ENCODE measurements at places on chromosomes 2 and 18.

DNA sequence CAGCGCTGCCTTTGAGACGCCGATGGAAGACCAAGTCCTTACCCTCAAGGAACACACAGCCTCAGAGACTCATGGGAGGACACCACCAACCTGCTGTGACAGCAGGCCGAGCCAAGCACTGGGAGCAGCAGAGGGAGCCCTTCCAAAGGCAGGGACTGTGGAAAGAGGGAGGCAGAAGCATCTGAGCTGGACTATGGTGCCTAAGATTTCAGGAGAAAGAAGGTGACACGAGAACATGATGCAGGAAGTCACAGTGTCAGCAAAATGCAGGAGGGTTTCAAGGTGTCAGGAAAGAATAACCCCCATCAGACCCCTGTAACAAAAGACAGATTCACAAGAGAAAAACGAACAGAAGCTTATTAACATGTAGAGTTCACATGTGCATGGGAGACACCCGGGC, 24.2 kb upstream of the COX7A2L start:
- DNase-seq: no peak

DNA sequence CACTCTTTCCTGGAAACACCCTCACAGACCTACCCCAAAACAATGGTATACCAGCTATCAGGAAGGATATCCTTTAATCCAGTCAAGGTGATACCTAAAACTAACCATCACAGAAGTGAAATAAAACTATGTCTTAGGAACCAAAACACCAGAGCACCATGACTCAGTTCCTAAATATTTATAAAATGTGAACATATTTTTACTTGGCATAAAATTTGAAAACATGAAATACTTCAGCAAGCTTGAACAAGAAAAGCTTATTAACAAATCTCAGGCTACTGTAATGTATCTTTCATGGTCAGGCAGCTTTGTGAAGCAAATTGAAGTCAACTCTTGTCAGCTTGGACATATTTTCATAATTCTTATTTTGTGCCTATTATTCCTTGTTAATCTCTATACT, 440.8 kb upstream of the CDH20 start:
- no peak for DNase-seq

DNA sequence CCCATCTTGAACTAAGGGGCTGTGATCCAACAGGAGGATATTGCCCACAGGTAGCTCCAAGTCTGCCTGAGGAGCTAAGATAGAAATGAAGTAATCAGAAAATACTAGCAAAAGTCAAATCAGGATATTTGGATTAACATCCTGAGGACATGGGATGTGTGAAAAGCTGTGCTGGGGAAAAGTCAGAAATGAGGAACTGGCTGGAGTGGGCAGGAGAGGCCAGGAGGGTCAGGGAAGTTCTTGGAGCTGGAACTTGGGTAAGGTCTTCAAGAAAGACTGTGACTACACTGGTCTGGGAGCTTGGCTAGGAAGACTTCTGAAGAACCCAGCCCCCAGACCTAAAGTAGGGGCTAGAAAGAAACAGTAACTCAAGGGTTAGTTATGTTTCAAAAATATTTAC, 250.9 kb downstream of the PRKCE start:
- DNase-seq: no peak

DNA sequence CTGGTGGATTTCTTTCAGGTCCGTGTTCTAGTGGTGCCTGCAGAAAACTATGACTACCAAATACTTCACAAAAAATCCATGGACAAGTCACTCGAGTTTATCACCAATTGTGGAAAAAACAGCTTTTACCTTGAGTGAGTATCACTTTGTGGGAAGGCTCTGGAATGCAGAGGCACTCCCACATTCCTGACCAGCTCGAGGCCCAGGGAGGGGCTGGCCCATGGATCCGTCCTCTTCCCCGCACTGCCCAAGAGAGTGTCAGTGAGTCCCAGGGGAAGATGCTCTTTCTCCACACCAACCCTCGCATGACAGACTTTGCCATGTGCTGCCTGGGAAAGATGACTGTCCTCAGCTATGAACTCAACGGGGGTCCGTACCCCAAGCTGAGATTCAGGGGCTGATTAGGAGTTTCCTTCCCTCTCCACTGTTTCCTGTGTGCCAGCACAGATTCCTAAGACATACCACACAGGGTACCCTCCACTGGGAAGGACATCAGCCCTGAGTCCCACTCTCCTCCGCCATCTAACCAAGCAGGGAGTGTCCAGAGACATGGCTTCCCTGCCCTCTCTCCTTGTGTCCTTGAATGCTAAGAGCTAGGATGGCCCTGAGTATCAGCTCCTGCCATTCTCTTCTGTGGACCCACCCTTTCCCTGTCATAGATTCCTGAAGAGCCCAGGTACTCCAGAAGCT, 155.9 kb downstream of the LAMA3 start:
- DNase-seq: no peak

GRCh38 chr18:48572402-48573126, 33.7 kb downstream of the CTIF start:
- DNase-seq: no peak

GRCh38 chr2:219720956-219721355, 93.5 kb downstream of the SLC4A3 start:
- DNase-seq: no peak

GRCh38 chr2:5076599-5076998, 615.6 kb upstream of the SOX11 start:
- no peak for DNase-seq

GRCh38 chr2:232203936-232204335, 174.6 kb upstream of the ALPP start:
- no peak for DNase-seq

GRCh38 chr2:239529313-239530015, 128.6 kb upstream of the HDAC4 start:
- no peak for DNase-seq

DNA sequence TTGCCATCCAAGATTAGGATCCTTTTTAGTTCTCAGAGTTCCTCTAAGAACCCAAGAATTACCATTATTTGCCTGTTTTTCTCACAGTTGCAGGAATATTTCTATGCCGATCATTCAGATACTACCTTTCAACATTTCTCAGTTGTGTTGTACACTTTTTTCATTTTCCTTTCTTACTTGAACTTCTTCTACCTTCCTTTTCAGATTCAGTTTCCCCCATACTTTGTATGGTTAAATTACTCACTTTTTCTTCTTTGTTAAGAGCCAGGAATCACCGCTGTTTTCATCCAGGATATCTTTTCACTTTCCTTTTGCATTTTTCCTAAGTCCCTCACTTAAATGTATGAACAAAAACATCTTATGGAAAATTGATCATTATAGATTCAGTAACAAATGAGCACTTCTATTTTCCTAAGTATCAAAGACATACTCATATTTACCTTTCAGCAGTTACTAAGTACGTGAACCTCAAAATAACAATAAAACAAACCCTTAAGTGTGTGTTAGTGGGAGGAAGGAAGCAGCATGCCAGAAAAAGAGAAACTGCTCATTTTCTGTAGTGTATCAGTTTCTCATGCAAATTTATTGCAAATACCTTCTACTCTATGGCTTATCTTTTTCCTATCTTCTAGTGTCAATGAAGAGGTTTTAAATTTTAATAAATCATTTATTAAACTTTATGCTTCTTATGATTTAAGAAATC, 64.3 kb upstream of the STAT1 start:
- no peak for DNase-seq

GRCh38 chr2:169771021-169771420, 27.6 kb upstream of the SSB start:
- DNase-seq: no peak

- no peak for DNase-seq
Measured at GRCh38 chr18:13207294-13207693, 11.3 kb upstream of the LDLRAD4 start.

GRCh38 chr2:60353863-60354262, 199.6 kb downstream of the BCL11A start:
- DNase-seq: no peak

- no peak for DNase-seq
Measured at GRCh38 chr2:132845339-132845738, 175.3 kb upstream of the LYPD1 start.

DNA sequence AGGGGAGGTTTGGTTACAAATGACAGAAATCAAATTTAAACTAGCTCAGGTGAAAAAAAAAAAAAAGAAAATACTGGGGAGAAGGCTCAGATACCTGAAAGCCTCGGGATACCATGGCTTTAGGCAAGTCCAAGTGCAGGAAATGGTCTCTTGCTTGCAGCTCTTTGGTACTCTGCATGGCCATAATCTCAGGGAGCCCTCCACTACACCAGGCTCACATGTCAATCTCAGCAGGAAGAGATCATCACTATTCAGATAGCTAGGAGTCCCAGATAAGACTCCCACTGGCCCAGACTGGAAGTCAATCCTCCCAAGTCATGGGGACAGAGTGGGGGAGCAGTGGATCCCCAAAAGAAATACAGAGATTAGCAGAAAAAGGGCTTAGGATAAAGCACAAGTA, 64.8 kb upstream of the RALBP1 start:
- DNase-seq: no peak

DNA sequence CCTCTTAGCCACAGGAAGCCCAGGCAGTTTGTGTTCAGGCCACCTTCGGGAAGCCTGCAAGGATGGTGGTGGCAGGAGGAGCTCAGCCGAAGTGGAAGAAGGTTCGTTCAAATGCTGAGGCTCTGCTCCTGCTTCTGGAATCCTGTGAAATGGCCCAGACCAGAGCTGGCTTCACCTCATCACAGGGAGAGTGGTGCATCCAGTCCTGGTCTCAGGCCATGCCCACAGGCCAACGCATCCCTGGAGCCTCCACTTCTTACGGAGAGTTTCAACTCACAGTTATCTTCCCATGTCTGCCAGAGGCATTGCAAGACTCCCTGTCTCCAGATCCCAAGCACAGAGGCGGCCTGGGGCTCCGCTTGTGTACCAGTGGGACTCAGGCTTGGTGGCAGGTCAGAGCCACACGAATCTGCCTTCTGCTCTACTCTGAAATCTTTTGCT, 82.3 kb downstream of the NDUFA10 start:
- no peak for DNase-seq

- no peak for DNase-seq
Measured at GRCh38 chr2:189858291-189858690, 74.0 kb downstream of the PMS1 start.

- DNase-seq: no peak
Measured at GRCh38 chr2:192398236-192398635, 203.5 kb upstream of the TMEFF2 start.

GRCh38 chr2:200090683-200091082, 135.3 kb downstream of the MAIP1 start:
- no peak for DNase-seq

DNA sequence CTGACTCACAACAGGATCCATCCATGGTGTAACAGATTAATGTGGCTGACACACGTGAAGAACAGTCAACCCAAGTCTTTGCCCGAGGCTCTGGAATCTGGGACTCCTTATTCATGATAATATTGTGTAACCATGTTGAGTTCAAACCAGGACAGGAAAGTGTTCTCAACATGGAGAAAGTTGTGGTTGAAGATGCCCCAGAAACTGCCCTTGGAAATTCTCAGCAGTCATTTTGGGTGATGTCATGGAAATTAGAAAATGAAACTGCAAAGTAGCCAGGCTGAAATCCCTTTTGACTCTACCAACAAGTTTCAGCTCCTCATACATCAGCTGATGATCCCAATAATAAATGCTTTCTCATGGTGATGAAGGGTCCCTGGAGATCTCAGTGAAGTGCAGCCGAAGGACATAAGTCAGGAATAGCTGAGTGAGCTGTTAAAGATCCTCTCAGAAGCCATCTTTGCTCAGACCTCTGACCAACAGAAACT, 307.7 kb downstream of the TNS1 start:
- DNase-seq: no peak

DNA sequence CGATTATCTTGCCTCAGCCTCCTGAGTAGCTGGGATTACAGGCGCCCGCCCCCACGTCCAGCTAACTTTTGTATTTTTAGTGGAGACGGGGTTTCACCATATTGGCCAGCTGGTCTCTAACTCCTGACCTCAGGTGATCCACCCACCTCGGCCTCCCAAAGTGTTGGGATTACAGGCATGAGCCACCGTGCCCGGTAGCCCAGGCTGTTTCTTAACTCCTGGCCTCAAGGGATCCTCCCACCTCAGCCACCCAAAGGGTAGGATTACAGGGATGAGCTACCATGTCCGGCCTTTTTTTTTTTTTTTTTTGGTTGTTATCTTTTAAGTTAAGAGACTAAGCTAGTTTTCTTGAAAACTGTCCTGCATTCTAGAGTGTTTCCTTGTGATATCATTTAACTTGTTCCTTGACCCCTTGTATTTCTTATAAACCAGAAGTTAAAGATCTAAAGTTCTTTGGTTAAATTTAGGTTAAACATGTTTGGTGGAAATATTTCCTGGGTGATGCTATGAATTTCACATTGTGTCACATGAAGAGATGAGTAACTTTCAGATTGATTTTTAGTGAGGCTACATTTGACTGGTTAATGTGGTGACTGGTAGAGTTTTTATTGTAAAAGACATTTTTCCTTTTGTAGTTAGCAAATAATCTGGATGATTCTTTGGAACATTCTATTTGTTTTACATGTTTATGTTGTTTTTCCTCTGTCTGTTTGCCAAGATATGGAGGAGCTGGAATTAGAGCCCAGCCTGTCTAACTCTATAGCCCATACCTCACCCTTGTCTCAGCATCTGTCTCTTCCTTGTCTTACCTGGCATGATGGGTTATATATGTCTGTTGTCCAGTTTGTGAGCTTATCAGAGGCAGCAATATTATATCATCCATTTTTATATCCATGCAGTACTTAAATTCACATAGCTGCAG, 5.2 kb downstream of the NCAPH start:
- no peak for DNase-seq

- DNase-seq: no peak
Measured at GRCh38 chr2:58521803-58522554, 280.9 kb upstream of the FANCL start.

- no peak for DNase-seq
Measured at GRCh38 chr2:127678531-127678930, 3.2 kb upstream of the LIMS2 start.

DNA sequence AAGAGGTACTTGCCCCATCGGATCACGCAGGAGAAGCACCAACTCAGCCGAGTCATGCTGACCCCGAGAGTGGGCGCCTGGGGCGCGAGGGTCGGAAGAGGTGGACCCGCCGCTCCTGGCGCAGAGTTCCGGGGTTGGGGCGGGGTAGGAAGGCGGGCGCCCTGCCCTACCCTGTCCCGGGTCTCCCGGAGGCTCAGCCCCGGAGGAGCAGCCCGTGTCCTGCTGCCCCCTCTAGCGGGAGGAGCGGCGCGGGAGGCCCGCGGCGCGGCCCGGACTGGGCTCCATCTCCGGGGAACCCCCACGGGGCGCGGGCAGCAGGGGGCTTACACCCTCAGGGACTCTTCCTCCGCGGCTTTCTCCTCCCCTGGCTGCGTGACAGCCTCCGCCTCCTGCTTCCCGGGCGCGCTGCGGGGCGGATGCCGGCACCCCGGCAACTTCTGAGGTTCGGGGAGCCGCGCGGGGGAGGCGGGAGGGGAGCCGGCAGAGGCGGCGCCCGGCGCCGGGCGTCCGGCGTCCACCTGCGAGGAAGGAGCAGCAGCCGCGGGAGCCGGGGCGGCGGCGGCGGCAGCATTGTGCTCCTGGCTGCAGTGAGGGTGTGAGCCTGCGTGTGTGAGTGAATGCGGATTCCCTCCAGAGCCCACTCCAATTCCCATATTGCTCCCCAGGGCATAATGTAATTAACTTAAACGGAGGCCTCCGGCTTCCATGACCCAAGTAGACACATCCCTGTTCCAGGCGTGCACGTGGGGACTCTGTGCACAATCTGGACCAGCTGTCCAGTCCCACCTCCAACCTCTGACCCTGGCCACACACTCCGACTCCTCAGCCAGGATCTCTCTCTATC, 7.6 kb upstream of the TNS1 start:
- peak; percentile 61 for DNase-seq
